ENCODE measurements at places on chromosomes 12 and 14.
A peak's percentile ranks its signal among the peaks of the same experiment; 100 is the strongest.

DNA sequence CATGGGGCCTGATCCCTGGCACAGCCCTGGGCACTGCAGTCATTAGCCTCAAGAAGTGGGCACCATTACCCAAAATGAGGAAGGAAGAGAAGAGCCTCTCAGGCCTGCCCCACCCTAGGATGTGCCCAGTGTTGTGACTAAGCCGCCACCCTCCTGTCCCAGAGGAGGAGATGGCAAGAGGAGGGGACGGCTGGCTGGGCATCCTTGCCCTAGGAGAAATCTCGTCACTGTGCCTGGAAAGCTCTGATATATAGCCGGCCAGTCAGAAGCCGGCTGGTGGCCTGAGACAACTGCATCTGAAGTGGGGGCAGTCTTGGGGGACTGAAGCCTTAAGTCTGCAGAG lies 115.2 kb downstream of the LGMN start:
- DNase-seq = no peak

- peak; percentile 89 for DNase-seq
Observed at GRCh38 chr12:6285063-6285477, 25.4 kb upstream of the PLEKHG6 start.

GRCh38 chr12:132617135-132617701 lies 1.4 kb upstream of the P2RX2 start:
- no peak for DNase-seq

DNA sequence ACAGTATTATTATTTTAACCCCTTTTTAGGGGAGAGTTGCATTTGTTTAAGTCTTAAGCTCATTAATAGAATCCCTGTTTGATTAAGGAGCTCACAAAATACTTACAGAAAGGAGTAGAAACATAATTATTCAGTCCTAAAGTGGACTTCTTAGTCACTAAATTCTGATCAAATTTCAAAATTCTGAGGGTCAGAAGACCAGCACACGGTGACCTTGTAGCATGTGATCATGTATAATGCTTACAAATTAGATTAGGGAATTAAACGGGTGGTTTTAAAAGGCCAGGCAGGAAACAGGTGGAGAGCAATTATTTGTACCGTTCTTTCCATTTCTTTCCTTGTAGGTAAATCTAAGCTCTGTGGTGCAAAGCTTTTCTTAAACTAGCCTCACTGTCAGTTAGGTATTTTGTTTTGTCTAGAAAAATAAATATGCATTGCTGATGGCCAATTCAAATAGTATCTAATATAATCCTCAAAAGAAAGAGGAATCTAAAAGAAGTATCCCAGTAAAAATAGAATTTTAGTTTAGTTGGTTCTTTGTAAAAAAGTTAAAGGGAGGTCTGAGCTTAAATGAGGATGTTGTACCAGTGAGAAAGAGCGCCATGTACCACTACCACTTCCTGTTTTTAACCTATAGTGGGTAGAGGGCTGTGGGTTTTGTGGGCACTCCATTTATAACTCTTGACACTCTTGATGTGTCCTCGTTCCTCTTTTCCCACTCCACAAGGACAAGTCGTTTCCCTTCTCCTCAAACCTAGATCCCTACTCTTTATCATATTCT lies 51.1 kb downstream of the SLC38A1 start:
- DNase-seq = no peak

DNA sequence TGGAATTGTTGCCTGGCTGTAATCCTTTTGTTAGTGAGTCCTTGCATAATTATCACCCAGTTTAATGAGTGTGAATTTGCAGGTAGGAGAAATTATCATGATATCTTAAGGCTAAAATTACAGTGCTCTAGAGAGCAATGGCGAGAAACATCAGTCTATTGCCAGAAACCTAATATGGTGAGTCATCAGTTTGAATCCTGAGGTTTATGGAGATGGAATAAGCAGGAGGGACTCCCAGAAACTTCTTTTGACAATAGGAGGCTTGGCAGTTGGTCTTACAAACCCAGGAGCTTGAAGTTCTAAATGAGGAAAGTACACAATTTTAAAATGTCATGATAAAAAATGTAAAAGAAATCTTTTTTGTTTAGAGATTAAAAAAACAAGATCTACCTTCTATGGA lies 31.5 kb upstream of the CRADD start:
- DNase-seq = no peak

All from osteocyte (in vitro differentiated cells).